Erythroblast (primary cell): ENCODE measurements at places on chromosomes 7 and 10.

DNA sequence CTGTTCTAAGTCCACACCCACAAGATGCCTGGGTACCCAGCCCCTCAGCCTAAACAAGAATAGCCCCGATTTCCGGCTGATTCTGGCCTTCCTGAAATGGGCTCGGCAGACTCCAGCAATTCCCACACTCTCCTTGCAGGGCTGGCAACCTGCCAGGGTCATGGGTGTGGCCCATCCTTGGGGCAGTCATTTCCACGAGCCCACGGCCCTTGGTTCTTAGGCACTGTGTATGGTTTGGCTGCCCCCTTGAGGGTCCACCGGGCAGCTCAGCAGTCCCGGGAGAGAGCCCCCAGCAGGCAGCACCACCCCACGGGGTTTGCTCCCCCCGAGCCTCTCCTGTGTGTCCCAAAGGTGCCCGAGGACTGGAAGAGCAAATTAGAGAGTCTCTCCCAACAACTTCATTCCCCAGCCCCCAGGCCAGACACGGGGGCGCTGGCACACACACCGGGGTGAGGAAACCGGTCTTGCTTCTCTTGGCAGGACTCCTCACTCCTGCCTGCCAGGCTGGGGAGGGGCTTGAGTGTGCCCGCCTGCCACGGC, 142.2 kb downstream of the EMX2 start:
- DNase-seq = peak; percentile 28

DNA sequence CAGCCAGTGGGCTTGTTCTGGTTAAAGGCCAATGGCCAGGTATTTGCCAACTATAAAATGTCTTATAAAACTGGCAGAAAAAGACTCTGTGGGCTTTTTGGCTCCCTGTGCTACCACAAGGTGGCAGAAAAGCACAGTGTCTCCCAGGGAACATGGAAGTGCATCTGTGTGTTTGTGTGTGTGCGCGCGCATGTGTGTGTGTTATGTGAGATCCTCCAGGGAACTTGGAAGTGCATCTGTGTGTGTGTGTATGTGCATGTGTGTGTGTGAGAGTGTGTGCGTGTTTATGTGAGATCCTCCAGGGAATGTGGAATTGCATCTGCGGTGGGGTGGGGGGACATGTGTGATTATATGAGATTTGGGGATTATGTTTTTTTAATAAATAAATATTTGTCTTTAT, 30.2 kb upstream of the ABI1 start:
- DNase-seq = peak; percentile 55

- no peak for DNase-seq
Measured at GRCh38 chr7:129522088-129522970, 20.0 kb downstream of the SMKR1 start.

GRCh38 chr10:85124603-85125051, 796.2 kb downstream of the CCSER2 start:
- DNase-seq = no peak
